Activated T-cell treated with anti-CD3 and anti-CD28 coated beads, Interleukin-2, amount 50 U/mL, for 24 hours (primary cell): ENCODE measurements at places on chromosomes 13 and 19.
A peak's percentile ranks its signal among the peaks of the same experiment; 100 is the strongest.

GRCh38 chr13:94145966-94146365 is 333.5 kb downstream of the DCT start:
- peaks cover 19% of the 10 kb centered on the region for H3K27me3 ChIP-seq
- DNase-seq = no peak
- H3K4me1 ChIP-seq = no peaks in the 10 kb centered on the region
- H3K36me3 ChIP-seq = no peaks in the 10 kb centered on the region
- H3K4me3 ChIP-seq = no peak overlapping the region
- H3K27ac ChIP-seq = no peak overlapping the region

- no peak overlapping the region for H3K4me3 ChIP-seq
- DNase-seq = no peak
- H3K4me1 ChIP-seq = peaks cover under 1% of the 10 kb centered on the region
- no peaks in the 10 kb centered on the region for H3K36me3 ChIP-seq
- peaks cover 65% of the 10 kb centered on the region for H3K27me3 ChIP-seq
These were observed 19.2 kb upstream of the NANOS2 start for GRCh38 chr19:45933759-45934158.

DNA sequence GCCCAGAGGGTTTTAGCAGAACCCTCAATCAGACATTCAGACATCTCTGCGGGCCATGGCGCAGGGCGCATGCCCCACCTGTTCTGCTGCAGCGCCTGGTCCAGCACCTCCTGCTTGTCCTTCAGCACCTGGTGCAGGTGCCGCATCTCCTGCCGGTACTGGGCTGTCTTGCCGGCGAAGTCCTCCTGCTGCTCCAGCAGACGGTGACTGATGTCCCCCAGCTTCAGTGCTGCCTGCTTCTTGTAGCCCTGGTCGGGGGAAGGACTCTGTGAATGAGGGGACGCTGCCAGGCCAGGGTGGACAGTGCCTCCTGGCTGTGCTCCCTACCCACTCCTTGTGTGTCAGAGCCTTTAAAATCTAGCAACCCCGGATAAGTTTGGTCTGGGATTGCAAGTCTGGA is 12.2 kb upstream of the SLC7A9 start:
- no peak overlapping the region for H3K4me3 ChIP-seq
- H3K36me3 ChIP-seq = peaks cover 15% of the 10 kb centered on the region
- H3K4me1 ChIP-seq = no peaks in the 10 kb centered on the region
- no peak for DNase-seq
- no peaks in the 10 kb centered on the region for H3K27me3 ChIP-seq

GRCh38 chr13:113083402-113084061 is 22.1 kb upstream of the F7 start:
- H3K27me3 ChIP-seq = no peaks in the 10 kb centered on the region
- H3K4me3 ChIP-seq = no peak overlapping the region
- DNase-seq = no peak
- H3K36me3 ChIP-seq = peaks cover 5% of the 10 kb centered on the region
- no peaks in the 10 kb centered on the region for H3K4me1 ChIP-seq

GRCh38 chr19:51607077-51607476 is 23.1 kb downstream of the SIGLEC5 start:
- no peaks in the 10 kb centered on the region for H3K36me3 ChIP-seq
- peak overlapping the region; percentile 66 for H3K27ac ChIP-seq
- peaks cover 28% of the 10 kb centered on the region for H3K4me1 ChIP-seq
- DNase-seq = peak; percentile 42

GRCh38 chr19:3285647-3286176 is 61.3 kb downstream of the CELF5 start:
- peaks cover 11% of the 10 kb centered on the region for H3K4me1 ChIP-seq

- peaks cover 47% of the 10 kb centered on the region for H3K4me1 ChIP-seq
- peaks cover 9% of the 10 kb centered on the region for H3K27me3 ChIP-seq
- no peak overlapping the region for H3K4me3 ChIP-seq
- H3K27ac ChIP-seq = no peak overlapping the region
- peaks cover 4% of the 10 kb centered on the region for H3K36me3 ChIP-seq
These were observed 3.8 kb downstream of the KCTD12 start for GRCh38 chr13:76882431-76882830.

DNA sequence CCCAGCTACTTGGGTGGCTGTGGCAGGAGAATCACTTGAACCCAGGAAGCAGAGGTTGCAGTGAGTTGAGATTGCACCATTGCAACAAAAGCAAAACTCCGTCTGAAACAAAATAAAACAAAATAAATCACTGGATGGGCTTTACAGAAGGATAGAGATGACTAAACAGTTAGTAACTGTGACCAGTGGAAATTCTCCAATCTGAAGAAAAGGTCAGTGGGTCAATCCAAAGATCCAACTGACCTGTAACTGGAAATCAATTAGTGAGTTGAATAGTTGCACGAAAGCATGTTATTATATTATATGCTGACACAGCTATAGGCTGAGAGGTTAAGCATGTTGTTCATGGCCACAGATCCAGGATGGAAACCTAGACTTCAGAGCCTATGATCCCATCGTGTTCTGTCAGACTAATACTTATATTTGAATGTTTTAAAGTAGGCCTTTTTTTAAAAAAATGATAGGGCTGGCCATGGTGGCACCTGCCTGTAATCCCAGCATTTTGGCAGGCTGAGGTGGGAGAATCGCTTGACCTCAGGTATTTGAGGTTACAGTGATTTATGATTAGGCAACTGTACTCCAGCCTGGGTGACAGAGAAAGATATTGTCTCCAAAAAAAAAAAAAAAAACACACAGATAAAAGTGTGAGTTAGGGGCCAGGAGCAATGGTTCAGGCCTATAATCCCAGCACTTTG is 1.4 kb downstream of the ECH1 start:
- peaks cover 56% of the 10 kb centered on the region for H3K36me3 ChIP-seq
- H3K4me3 ChIP-seq = peak overlapping the region; percentile 83
- no peak for DNase-seq

- H3K27me3 ChIP-seq = no peaks in the 10 kb centered on the region
- H3K4me1 ChIP-seq = peaks cover 34% of the 10 kb centered on the region
- no peak overlapping the region for H3K4me3 ChIP-seq
- no peak for DNase-seq
- no peaks in the 10 kb centered on the region for H3K36me3 ChIP-seq
These were observed 511.8 kb downstream of the KLF12 start for GRCh38 chr13:73622381-73622780.

DNA sequence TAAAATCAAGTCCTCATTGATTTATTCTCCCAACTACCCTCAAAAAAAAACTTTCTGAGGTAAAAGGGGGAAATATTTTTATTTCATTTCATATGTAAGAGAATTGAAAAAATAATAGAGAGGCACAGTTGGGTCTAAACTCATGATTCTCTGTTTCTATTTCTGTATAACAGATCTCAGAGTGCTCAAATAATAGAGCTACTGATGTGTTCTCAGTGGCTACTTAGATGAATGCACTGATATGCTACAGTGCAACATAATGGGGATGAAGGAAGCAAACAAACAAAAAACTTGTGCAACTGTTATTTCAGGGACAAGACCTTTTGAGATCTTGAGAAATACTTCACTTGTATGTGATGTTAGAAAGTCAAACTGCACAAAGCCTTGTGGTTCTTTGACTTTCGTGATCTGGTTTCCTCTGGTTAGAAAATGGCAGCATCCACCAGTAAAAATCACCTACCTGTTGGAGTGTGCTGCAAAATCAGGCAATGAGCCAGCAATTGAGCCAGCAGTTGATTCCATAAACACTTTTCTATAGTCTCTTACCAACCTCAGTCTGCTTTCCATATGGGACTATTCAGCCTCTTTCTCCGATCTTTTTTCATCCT is 9.7 kb upstream of the DACH1 start:
- H3K36me3 ChIP-seq = no peaks in the 10 kb centered on the region
- H3K27ac ChIP-seq = no peak overlapping the region
- DNase-seq = no peak
- H3K4me1 ChIP-seq = no peaks in the 10 kb centered on the region
- H3K27me3 ChIP-seq = no peaks in the 10 kb centered on the region
- H3K4me3 ChIP-seq = no peak overlapping the region

DNA sequence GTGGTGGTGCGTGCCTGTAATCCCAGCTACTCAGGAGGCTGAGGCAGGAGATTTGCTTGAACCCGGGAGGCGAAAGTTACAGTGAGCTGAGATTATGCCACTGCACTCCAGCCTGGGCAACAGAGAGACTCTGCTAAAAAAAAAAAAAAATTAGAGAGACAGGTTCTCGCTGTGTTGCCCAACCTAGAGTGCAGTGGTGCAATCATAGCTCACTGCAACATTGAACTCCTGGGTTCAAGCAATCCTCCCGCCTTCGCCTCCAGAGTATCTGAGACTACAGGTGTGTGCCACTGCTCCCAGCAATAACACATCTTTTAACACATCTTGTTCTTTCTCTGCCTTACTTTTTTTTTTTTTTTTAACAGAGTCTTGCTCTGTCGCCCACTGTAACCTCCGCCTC is 32.7 kb downstream of the CLEC17A start:
- H3K36me3 ChIP-seq = no peaks in the 10 kb centered on the region
- no peak overlapping the region for H3K27ac ChIP-seq
- H3K27me3 ChIP-seq = peaks cover 8% of the 10 kb centered on the region
- DNase-seq = no peak
- H3K4me3 ChIP-seq = no peak overlapping the region

DNA sequence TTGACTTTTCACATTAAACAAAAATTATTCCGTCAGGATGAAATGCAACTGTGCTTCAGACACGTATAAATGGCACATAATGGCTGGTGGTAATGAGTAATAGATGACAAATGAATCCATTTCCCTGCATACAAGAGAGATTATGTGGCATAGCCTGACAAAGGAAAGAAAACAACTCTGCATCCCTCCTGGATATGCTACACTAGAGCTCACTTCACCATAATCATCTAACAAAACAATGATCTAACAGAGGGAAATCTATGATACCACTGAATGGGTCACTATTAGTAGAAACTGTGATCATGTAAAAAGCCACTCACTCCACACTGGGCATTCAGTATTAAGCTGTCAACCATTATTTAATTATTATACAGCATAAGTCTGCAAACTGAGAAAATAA is 1498.4 kb downstream of the EFNB2 start:
- no peaks in the 10 kb centered on the region for H3K36me3 ChIP-seq
- H3K4me3 ChIP-seq = no peak overlapping the region
- peaks cover 3% of the 10 kb centered on the region for H3K27me3 ChIP-seq
- DNase-seq = no peak
- H3K27ac ChIP-seq = no peak overlapping the region

GRCh38 chr19:2059422-2060201 is 8.6 kb upstream of the MKNK2 start:
- peak overlapping the region; percentile 88 for H3K4me3 ChIP-seq
- H3K27me3 ChIP-seq = no peaks in the 10 kb centered on the region
- H3K27ac ChIP-seq = peak overlapping the region; percentile 98
- H3K36me3 ChIP-seq = peaks cover 5% of the 10 kb centered on the region
- DNase-seq = no peak

DNA sequence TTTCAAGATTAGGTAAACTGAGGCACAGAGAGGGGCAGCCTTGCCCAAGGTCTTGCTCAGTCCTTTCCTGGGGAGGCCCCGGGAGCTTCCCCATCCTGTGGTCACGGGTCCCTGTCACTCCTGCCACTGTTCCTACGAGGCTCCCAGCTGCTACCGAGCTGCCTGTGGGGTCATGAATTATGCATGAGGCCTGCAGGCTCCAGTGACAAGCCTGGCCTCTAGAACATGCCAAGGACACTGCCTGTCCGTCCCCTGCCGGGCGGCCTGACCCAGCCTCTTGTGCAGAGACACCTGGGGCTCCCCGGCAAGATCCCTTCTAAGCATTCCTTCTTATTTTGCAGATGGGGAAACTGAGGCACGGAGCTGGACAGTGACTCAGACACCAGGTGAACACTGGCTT is 2.7 kb downstream of the FCHO1 start:
- DNase-seq = no peak
- H3K4me1 ChIP-seq = peaks cover 68% of the 10 kb centered on the region
- no peak overlapping the region for H3K4me3 ChIP-seq
- peaks cover 59% of the 10 kb centered on the region for H3K36me3 ChIP-seq

GRCh38 chr13:39322836-39323585 is 280.0 kb downstream of the LHFPL6 start:
- H3K27me3 ChIP-seq = peaks cover 9% of the 10 kb centered on the region
- H3K36me3 ChIP-seq = no peaks in the 10 kb centered on the region
- no peak overlapping the region for H3K4me3 ChIP-seq

DNA sequence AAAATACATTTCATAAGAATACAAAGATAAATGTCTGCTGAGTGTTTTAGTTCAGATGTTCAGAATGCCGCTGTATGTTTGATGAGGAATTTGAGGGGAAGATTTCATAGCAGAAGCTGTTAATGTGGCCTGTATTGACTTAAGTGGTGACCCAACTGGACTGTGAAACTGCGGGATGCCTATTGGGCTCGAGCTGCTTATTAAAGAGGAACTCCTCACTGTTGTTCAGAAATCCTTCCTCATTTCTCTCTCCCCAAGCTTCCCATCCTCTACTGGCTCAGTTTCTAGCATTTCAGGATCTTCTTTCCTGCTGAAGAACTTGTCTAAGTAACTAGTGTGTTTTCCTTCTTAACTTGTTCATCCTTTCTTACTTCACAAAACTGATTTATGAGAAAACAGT is 20.4 kb downstream of the DGKH start:
- H3K27me3 ChIP-seq = no peaks in the 10 kb centered on the region
- H3K4me1 ChIP-seq = peaks cover 26% of the 10 kb centered on the region
- H3K4me3 ChIP-seq = no peak overlapping the region
- no peak overlapping the region for H3K27ac ChIP-seq

- no peak overlapping the region for H3K4me3 ChIP-seq
- DNase-seq = no peak
- no peaks in the 10 kb centered on the region for H3K27me3 ChIP-seq
- no peaks in the 10 kb centered on the region for H3K4me1 ChIP-seq
- H3K27ac ChIP-seq = no peak overlapping the region
These were observed 12.9 kb upstream of the NDUFS7 start for GRCh38 chr19:1370579-1371361.

- no peaks in the 10 kb centered on the region for H3K4me1 ChIP-seq
- H3K27me3 ChIP-seq = peaks cover 29% of the 10 kb centered on the region
- no peak overlapping the region for H3K4me3 ChIP-seq
- H3K27ac ChIP-seq = no peak overlapping the region
These were observed 137.3 kb upstream of the GPR12 start for GRCh38 chr13:26897706-26898550.

DNA sequence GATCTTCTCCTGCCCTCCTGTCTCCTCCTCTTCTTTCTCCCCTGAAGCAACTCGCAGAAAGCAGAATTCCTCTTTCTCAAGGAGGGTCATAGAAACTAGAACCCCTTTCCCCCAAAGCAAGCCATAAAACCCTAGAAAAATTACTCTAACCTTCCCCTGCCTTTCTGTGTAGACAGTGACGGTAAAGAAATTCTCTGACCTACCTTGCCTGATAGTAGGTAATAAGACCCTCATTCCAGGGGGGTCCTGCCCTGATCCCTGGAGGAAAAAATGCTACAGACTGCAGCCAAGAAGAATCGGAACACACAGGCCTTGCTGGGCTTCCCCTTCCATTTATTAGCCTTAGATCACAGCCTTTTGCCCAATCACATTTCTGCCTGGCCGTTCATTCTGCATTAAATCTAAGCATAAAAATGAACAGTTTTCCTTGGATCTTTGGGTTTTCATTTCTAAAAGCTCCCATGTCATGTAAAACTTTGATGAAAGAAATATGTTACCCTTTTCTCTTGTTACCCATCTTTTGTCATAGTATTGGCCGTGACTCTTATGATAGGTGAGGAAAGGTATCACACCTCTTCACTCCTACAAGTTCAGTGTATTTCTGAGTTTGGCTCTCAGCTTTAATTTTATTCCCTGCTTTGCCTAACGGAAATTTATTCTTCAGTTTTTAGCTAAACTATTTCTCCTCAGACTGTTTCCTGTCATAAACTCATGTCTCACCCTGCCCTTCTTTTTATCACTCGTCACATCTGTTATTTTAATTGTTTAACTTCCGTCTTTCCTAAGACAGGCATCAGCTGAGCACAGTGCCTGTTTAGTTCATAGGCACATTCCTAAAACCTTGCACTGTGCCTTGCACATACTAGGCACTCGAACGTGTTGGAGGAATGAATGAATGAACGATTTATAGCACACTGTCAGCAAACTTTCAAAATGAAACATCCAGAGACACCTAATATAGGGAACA is 20.4 kb upstream of the CPB2 start:
- peak overlapping the region; percentile 79 for H3K27ac ChIP-seq
- H3K4me3 ChIP-seq = no peak overlapping the region
- H3K27me3 ChIP-seq = no peaks in the 10 kb centered on the region
- DNase-seq = no peak
